ENCODE measurements at places on chromosomes 4 and X.

- DNase-seq = no peak
Observed at GRCh38 chrX:70525733-70526132, 81.1 kb downstream of the DLG3 start.

DNA sequence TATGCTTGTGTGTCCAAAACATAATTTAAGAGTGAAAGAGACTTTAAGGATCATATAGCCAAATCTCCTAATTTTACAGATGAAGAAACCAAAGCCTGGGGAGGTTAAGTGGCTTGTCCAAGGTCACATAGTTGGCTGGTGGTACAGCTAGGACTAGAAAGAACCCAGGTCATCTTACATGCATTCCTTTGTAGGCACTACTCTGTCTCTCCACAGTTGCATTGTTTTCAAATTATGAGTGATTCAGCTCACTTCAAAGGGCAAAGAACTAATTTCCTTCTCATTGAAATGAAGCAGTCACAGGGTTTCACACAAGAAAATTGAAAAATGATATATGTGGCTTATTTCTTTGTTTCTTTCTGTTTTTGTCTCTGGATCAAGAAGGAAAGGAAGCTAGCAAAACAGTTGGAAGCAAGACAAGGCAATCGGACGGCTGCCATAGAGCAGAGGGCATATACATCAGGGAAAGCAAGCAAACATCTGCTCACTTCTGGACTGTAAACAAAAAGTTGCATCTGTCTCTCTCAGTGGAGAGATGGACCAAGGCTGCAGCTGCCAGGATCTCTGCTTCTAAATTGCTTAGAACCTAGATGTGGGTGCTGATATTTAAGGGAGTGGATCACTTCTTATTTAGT is 107.5 kb upstream of the AMOT start:
- no peak for DNase-seq

- DNase-seq = no peak
Observed at GRCh38 chr4:117610706-117611308, 423.5 kb upstream of the NDST3 start.

- DNase-seq = no peak
Observed at GRCh38 chr4:84965553-84966381, 723 bp downstream of the WDFY3 start.

DNA sequence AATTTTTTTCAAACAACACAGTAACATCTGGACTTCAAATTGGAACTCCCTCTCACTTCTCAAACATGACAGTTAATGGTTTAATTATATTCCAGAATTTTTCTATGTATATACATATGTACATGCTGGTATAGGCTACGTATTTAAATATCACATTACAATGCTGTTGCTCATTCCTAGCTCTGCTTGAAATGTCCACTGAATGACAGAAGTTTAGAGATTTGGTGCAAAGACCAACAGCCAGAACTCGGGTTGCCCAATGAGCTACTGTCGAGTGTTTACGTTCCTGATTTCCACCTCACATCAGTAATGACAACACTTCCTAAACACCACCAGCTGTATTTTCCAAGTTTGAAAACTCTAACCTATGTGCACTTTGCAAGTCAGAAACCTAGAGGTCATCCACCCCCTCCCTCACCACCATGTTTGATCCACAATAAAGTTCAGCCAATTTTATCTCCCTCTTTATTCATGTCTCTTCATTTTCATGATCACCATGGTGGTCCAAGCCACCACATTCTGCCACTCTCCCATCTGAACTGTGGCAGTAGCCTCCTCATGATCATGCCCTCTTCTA is 49.3 kb upstream of the RPL34 start:
- no peak for DNase-seq

GRCh38 chrX:153667281-153667955 is 6.2 kb downstream of the PNCK start:
- no peak for DNase-seq

DNA sequence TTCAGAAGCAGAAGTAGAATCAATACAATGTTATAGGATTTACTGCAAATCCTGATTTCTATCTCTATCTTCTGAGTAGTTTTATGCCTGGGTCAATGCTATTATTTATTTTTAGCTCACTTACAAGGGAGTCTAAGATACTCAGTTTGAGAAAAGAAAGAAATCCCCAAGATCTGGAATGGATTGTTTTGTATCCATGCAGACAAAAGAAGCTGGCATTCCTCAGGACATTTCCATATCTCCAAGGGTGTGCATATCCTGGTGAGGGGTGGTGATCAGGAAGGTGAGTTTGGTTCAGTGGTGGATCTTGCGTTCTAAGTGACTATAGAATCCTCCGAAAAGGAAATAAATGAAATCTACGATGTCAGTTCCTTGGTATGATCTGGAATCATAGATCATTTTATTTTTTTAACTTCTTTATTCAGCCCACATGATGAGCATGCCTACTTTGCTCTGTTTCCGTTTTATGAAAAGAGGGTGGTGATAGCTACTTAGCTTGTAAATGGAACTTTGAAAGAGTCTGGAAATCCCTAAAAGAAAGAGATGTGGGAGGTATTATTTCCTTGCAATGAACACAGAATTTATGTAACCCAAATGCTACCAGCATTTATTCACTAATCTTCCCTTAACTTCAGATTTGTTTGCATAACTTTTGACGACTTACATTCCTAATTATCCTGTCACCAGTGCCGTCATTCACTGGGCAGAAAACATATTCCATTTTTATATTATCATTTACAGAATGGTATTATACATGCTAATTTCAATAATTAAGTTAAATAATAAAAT is 81.1 kb upstream of the RAPGEF2 start:
- DNase-seq = no peak

GRCh38 chr4:72902354-72902753 is 167.2 kb downstream of the COX18 start:
- DNase-seq = no peak

- no peak for DNase-seq
Observed at GRCh38 chr4:119977076-119977940, 89.3 kb downstream of the MAD2L1 start.

- DNase-seq = no peak
Observed at GRCh38 chrX:65587616-65588526, 53.3 kb upstream of the LAS1L start.

- no peak for DNase-seq
Observed at GRCh38 chrX:95640226-95640625, 1044.4 kb upstream of the DIAPH2 start.

DNA sequence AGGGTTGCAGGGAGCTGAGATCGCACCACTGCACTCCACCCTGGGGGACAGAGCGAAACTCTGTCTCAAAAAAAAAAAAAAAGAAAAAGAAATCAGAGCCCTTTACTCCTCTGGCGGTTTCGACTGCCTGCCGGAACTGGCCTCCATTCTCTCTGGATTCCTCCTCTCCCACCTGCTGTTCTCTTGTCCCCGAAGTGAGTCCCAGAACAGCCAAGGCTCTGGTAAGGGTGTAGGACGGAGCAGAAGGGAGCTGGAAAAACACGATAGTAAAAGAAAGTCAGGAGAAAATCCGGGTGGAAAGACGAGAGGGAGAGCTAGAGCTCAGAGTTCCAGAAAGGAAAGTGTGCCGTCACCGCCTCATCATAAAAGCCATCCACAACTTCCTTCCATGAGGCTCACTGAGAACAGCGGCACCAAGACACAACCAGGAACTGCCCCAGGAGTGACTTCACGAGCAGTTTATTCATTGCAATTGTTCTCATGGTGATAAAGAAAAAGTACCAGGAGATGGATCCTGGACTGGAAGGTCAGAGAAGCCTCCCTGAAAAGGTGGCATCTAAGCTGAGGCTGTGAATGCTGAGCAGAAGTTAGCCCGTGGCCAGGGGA is 12.3 kb downstream of the TLR3 start:
- DNase-seq = no peak

- no peak for DNase-seq
Observed at GRCh38 chr4:30116401-30116800, 603.8 kb upstream of the PCDH7 start.

- no peak for DNase-seq
Observed at GRCh38 chr4:37588150-37588549, 98.0 kb downstream of the RELL1 start.

GRCh38 chr4:126604268-126604867 is 1028.4 kb upstream of the INTU start:
- peak; percentile 35 for DNase-seq

DNA sequence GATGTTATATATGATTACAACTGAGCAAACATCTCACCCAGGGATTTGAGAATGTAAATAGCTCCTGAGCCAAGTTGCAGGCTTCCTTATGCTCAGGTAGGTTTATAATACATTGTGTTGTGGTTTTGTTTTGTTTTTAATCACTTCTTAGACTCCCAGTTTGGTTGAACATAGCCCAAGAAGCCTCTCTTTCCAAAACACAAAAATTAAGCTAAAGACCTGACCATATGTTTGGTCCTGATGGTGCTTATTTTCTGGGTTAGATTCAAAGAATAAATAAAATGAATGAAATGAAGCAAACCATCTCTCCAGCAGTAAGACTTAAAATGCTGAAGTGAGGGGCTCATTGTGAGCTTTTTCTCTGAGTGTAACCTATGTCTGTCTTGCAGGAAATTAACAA is 93.5 kb downstream of the GRXCR1 start:
- no peak for DNase-seq

DNA sequence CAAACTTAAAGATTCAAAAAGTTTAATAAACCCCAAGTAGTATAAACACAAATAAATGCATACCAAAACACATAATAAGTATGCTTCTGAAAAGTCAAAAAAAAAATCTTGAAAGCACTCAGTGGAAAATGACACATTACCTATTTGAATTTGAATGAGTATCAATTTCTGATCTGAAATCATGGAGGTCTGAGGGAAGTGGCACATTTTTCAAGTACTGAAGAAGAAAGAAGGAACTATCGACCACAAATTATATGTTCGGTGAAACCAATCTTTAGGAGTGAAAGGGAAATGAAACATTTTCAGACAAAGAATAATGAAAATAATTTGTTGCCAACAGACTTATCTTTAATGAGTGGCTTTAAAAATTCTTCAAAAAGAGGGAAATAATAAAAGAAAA is 12.1 kb upstream of the F9 start:
- DNase-seq = no peak

GRCh38 chr4:95596676-95597075 is 47.9 kb upstream of the UNC5C start:
- no peak for DNase-seq

GRCh38 chr4:72896515-72896914 is 173.0 kb downstream of the COX18 start:
- no peak for DNase-seq

- DNase-seq = peak; percentile 51
Observed at GRCh38 chrX:56733459-56734046, 4.5 kb downstream of the NBDY start.

GRCh38 chr4:132275583-132276121 is 873.4 kb upstream of the PCDH10 start:
- no peak for DNase-seq

Data from NCI-H1694 (cell line).